CD4-positive, alpha-beta T cell treated with Interferon alpha-2 for 1 hour (primary cell): ENCODE measurements at places on chromosomes 5 and 9.

- no peak for DNase-seq
Observed at GRCh38 chr5:123007754-123008153, 28.8 kb downstream of the PPIC start.

- DNase-seq, result no peak
Observed at GRCh38 chr5:169223595-169223953, 77.4 kb downstream of the SLIT3 start.

DNA sequence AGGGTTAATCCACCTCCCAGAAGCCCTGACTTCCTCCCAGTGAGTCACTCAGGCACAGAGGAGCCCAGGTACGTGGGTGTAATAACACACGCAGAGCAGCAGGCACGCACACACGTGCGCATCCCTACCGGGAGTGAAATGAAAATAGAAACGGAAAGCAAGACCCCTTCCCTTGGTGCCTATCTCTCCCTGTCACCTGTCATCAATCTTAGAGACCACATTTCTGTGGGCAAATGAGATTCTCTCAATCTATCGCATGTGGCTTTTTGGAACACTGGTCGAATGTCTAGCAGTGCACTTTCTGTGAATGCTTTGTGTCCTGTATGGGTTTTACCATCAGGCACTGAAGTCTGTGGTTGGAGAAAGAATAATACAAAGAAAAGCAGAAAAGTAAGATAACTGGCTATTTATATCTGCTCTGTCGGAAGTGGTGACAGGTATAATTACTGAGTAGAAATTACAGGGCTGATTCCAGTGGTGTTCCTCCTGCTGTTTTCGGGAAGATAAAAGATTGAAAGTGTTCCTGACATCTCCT, 137.7 kb upstream of the GRIA1 start:
- DNase-seq, result peak; percentile 49

DNA sequence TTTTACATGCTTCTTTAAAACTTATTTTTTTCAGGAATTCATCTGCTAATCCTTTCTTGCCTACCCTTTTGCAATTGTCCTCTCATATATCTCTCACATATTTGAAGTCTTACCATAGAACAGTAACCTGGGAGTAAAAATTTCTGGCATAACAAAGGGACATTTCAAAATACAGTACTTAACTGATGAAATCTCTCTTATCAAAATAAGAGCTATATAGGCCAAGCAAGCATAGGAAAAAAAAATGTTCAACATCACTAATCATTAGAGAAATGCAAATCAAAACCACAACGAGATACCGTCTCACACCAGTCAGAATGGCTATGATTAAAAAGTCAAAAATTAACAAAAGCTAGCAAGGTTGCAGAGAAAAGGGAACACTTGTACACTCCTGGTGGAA, 2062.7 kb upstream of the CDH6 start:
- no peak for DNase-seq

DNA sequence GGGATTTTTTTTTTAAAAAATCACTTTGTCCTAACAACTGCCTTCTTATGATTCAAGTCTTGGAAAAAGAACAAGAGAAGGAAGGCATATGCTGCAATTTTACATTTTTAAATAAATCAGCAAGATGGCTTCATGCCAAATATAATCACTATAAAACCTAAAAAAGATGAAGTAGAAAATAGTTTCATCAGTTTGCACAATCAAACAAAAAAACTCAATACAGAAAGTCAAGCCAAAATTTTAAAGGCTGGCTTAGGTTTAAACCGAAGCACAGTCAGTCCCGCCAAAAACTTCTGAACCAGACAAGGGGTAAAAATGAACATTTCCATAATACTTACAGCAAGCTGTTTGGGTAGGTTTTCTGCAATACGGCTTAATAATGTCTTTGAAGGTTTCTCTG, 57.3 kb downstream of the ZFR start:
- DNase-seq, result no peak

DNA sequence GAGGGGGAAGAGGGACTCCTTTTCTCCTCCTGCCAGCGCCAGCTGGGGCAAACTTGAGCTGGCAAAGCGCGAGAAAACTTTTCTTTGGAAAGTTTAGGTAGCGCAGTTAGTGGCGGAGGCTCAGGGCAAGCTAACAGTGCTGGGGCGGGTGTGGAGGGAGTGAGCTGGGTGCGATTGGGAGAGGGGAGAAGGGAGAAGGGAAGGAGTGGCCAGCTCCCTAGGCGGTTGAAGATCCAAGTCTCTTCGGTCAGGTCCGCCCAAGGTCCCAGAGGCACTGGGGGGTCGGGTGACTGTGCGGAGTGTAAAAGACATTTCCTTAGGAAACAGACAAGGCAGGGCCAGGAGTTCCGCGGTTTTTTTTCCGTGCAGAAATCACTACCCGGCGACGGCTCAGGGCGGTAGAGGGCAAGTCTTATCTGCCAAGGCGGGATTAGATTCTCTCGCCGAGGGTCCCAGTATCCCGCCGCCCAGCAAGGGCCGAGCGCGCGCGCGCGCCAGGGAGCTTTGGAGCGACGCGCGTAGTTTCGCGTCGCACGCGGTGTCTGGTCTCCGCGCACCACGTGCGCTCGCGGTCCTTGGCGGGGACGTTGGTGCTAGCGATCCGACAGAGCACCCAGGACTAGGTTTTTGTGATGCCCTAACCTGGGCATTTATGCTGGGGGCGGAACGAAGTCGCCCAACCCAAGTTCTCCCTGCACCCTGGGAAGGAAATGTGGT, 33.6 kb upstream of the NFIB start:
- DNase-seq, result no peak

DNA sequence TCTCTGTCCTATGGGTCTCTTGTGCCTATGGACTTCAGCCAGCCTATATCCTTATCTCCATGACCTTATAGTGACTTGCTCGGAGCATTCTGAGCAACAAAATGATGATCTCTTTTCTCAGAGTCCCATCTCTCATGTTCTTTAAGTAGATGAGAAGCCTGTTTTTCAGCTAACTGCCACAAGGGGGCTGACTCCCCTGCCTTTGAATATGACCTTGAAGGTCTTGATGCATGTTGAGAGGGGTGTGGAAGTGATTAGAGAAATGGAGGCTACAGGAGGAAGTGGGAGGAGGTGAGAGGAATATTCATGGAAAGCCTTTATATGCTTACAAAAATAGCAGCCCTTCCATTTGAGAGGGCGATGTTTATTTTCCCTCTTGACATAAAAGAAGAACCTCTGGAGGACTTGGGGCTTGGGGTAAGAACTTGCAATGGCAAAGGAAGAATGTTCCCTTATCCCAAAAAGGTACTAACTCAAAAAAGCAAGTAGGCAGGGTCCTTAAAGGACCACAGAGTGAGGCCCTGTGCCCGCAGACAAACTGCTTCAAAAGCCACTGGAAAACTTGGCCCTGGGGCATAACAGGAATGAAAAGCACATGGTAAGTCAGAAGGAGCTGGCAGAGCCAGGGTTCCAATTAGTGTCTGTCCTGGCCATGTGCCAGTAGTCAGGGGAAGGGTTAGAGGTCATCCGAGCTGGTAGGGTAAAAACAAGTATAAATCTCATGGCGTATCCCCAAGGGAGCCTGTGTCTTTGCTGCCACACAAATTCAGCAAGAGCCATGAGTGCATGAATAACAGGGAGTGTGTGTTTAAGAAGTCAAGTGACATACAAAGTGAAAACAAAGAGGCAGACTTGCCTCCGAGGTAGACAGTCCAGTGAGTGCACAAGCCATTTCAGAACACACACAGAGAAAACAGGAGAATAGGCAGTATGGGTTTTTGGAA, 39.1 kb downstream of the FGD3 start:
- DNase-seq, result peak; percentile 75

DNA sequence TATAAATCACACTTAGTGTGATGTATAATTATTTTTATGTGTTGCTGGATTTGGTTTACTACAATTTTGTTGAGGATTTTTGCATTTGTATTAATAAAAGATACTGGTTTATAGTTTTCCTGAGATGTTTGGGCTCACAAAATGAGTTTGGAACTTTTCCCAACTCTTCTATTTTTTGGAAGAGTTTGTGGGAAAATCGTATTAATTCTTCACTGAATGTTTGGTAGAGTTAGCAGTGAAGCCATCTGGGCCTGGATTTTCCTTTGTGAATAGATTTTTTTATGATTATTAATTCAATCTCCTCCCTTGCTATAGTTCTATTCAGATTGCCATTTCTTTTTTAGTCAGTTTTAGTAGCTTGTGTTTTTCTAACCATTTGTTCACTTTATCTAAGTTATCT, 201.7 kb upstream of the NFIL3 start:
- DNase-seq, result no peak

- no peak for DNase-seq
Observed at GRCh38 chr5:93092349-93093105, 488.5 kb downstream of the NR2F1-AS1 start.

- DNase-seq, result no peak
Observed at GRCh38 chr9:82584349-82584863, 478.5 kb downstream of the RASEF start.

DNA sequence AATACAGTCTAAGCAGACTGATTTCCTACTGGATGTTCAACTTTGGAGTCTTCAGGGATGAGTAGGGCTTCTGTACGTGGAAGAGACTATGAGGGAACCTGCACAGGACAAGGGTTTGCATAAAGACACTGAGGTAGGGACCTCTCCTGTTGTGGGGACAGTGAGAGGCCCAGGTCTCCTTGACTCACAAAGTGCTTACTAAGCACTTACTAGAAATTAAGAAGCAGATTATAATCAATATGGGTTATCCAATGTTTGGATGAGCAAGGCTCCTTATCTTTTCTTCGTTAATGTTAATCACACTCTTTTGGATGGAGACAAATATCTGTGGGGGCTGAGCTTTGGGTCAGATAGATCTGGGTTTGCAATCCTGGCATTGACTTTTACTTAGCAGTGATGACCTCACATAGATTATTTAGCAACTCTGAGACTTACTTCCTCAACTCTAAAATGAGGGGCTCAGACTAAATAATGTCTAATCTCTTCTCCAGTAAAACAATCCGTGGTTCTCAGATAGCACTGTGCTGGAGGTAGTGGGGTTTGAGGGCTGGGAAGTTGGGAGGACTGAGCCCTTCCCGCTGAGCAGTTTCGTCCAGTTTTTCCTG, 45.9 kb downstream of the PDCD1LG2 start:
- DNase-seq, result no peak

- no peak for DNase-seq
Observed at GRCh38 chr5:123701511-123702200, 189.7 kb downstream of the CSNK1G3 start.

GRCh38 chr5:118325931-118326330, 662.4 kb downstream of the DTWD2 start:
- DNase-seq, result no peak

- no peak for DNase-seq
Observed at GRCh38 chr9:8030095-8030494, 230.5 kb upstream of the DMAC1 start.

GRCh38 chr5:107251151-107251550, 419.6 kb downstream of the EFNA5 start:
- no peak for DNase-seq

GRCh38 chr9:86282979-86283535, 719 bp upstream of the ISCA1 start:
- DNase-seq, result no peak

DNA sequence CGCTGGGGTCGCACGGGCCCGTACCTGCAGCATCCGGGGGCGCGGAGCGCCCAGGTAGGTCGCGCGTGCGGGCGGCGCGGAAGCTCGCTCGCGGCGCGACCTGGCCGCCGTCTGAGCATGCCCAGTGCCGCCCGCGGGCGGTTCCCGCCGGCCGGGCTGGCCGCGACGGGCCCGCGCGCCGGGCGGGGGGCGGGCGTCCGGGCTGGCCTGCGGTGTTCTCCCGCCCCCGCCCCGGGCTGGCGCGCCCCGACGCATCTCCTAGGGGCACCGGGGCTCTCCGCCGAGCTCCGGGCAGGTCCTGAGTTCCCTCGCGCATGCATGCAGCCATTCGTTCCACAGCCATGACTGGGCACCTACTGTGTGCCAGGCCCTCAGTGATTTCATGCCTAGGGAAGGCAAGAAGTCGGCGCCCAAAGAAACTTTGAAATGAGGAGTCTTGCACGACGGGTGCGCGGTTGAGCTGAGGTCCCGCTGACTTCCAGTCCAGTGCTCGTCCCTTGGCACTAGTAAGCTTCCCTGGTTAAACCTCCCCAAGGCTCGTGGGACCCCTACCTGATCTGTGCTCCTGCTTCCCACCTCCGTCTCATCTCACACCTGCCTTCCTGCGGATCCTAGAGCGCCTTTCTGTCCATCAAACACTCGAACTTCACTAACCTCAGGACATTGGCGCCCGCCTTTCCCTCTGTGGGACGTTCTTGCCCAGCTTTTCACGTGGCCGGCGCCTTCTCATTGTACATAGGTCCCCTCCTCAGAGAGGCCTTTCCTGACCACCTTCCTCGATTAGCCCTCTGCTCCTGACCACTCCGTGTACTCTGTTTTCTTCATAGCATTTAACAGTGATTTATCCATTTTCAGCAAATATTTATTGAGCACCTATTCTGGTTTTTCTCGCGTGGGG, at the start of gene PTPN3:
TSS of gene PTPN3 (minus strand) at position 113 of the 898 bp plus-strand sequence. CDS start 34,873 bp downstream, outside the sequence.
- no peak for DNase-seq

DNA sequence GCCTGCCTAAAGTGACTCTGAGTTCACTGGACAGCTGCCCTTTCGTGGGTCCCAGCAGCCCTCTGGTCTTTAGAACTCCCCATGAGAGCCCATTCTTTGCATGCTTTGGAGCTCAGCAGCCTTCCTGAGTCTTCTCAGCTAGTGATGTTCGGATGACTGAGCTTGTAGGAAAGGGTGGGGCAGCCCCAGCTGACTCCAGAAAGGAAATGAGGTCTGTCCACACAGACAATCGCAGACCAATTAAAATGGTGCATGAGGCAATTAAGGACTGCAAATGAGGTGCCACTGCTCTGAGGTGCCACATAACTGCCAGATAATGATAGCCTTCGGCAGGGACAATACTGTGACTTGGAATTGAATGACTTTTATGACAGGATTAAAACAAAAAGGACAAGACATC, 25.4 kb upstream of the TOMM5 start:
- DNase-seq, result no peak

- DNase-seq, result no peak
Observed at GRCh38 chr5:69374911-69375446, 5.4 kb downstream of the RAD17 start.

DNA sequence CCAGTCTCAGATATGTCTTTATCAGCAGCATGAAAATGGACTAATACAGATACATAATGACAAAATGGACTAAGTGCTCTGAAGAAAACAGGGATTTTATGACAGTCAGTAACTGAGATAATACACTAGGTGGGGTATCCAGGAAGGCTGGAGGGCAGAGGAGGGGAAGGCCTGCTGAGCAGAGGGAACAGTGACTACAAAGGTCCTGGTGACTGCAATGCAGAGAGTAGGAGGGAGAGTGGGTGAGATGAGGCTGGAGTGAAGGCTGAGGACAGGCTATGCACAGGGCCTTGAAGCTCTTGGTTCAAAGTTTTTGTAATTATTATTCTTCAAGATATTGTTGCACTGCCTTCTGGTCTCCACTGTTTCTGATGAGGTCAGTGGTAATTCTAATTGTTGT, 4.9 kb downstream of the ACOT12 start:
- no peak for DNase-seq
